ENCODE measurements at places on chromosomes 6 and 20.
A peak's percentile ranks its signal among the peaks of the same experiment; 100 is the strongest.

GRCh38 chr6:142946924-142947713 is 2.1 kb upstream of the HIVEP2 start:
- peak; percentile 75 for DNase-seq

- no peak for DNase-seq
Measured at GRCh38 chr20:62043131-62043914, 22.4 kb downstream of the TAF4 start.

DNA sequence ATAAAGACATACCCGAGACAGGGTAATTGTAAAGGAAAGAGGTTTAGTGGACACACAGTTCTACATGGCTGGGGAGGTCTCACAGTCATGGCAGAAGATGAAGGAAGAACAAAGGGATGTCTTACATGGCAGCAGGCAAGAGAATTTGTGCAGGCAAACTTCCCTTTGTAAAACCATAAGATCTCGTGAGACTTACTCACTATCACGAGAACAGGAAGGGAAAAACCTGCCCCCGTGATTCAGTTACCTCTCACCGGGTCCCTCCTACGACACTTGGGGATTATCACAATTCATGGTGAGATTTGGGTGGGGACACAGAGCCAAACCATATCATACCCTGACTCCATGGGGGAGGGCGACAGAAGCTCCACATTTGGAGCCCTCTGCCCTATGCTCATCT is 7.4 kb upstream of the VAPB start:
- DNase-seq, result no peak

DNA sequence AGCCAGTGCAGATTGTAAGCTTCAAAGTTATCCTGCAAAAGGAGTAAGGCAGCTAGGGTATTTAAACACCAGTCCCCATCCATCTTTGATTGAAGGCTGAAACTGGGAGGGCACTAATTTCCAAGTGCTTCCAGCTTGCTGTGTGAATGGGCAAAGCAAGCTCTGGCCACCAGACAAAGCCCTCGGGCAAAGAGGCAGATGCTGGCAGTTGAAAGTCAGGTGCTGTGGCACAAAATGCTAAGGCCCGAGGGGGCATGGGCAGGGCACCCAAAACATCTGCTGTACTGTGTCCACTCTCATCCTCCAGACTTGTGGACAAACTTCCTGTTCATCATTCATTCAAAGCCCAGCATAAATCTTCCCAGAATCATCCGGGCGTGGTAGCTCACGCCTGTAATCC is 62.9 kb downstream of the TRMT6 start:
- no peak for DNase-seq

DNA sequence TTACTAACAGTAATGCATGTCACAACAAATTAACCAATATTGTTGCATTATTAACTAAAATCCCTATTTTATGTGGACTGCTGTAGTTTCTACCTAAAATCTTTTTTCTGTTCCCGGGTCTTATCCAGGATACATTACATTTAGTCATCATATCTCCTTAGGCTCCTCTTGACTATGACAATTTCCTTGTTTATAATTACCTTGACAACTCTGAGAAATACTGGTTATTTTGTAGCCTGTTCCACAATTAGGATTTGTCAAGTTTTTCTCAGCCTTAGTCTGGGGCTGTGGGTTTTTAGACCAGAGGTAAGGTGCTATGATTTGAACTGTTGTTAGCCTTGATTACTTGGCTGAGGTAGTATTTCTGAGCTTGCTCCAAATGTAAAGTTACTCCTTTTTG is 3.7 kb downstream of the FBXO5 start:
- DNase-seq, result no peak

- no peak for DNase-seq
Measured at GRCh38 chr6:130896249-130896648, 69.0 kb downstream of the SMLR1 start.

- DNase-seq, result no peak
Measured at GRCh38 chr20:62181808-62182207, 1.0 kb upstream of the MTG2 start.

- no peak for DNase-seq
Measured at GRCh38 chr6:26105109-26105730, 18.0 kb downstream of the HFE start.

DNA sequence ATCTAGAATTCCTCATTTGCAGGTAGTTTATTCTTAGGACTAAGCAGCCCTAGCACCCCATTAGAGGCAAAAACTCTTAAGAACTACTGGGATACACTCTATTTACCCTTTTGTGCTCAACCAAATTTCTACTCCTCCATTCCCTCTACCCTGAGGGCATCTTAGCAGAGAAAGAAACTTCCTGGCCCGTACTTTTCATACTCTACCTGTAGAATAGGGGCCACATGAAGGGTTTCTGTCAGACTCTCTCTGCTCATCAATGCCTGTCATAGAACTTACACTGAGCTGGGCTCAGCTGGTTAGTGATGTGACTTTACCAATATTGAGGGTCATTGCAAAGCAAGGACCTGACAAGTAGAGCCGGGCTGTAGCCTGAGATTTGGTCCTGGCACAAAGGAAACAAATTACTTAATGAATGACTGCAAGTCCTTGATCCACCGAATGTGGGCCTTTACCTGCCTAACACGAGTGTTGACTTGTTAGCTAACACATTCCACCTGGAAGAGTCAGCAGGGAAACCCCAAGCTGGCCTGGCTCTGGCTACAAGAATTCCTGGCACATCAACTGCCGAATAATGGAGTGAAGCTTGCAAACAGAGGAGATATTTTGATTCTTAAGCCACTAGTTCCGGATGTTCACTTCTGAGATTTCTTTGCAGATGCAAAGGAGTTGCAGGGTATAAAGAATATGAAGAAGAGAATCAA is 280.5 kb upstream of the JAG1 start:
- no peak for DNase-seq

DNA sequence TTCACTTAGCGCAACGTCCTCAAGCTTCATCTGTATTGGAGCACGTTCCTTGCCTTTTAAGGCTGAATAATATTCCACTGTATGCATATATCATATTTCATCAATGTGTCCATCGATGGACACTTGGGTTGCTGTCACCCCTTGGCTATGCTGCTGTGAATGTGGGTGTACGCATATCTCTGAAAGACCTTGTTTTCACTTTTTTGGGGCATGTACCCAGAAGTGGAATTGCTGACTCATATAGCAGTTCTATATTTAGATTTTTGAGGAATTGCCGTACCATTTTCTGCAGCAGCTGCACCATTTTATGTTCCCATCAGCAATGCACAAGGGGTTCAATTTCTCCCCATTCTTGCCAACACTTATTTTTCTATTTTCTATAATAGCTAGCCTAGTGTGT is 22.8 kb upstream of the SLC23A2 start:
- no peak for DNase-seq
